ENCODE measurements at places on chromosomes 16 and 17. TPM values are rescaled to one million over a fixed set of nuclear protein-coding genes. Genes with fewer than 3 reads are reported as not detected.

CASKIN2 gene
- 37.4 TPM for total RNA-seq

GRCh38 chr17:17171186-17171585 is 34.9 kb downstream of the PLD6 start:
- DNase-seq = no peak

DNA sequence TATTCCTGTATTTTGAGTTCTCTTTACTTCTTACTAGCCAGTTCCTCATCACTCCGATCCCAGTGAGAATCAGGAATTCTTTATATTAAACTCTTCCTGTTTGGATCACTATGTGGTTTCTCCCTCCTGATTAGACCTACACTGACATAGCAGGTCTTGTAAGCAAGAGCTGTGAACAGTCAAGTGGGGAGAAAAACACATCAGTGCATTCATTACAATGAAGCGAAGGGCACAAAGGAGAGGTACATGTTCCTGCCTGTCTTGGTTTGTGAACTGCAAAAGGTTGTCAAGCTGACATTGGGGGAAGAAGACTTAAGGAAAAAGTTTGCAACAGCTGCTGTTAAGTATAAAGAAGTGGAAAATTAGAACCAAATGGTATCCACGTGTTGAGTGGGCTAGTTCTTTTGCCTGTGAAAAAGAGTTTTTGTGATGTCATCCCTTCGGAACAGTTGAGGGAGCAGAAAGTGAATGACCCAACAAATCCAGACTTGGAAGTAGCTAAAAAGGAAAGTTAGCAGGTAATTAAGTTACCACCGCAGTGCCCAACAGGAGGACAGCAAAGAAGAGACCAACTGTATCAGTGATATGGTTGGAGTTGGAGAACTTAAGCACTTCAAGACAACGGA is 23.0 kb upstream of the TRIM25 start:
- DNase-seq = no peak

GRCh38 chr17:61352781-61353491 is 46.7 kb upstream of the TBX2 start:
- DNase-seq = no peak

DNA sequence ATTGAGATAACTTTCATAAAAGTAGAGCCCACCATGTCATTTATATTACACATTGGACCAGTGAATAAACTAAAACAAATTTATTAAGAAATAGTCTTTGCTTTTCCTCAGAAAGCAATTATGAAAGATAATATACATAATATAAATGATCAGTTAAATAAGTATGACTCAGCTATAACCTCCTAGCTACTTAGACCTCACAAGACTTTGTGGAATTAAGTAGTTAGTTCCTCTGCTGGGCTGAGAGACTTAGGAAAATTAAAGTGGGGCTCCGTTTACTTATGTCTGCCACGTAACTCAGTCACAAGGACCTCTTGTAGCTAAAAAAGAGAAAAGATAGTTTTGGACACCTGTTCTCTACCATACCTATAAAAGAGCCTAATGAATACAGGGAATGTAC is 76.9 kb downstream of the MRTFB start:
- no peak for DNase-seq
